Activated T-helper 1 cell treated with anti-CD3 and anti-CD28 coated beads, Interleukin-2, amount 50 U/mL, for 16 hours (primary cell): ENCODE measurements at places on chromosomes 1 and 21.

DNA sequence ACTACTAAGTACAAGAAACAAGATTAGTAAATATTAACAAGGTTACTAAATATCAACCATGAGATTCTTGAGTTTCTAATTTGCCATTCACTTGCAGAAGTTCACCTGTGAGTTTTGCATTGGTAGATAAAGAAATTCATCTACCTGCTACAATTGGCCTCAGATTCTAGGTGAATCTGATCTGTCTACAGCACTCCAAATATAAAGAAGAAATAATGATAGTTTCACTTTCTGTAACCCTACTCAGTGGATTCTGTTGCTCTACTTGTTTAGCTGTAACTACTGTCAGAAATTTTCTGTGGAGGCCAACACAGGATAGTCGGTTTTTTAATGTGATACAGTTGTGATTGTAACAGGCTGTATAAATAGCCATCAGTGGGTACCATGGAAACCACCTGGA lies 118.6 kb downstream of the NR5A2 start:
- DNase-seq = no peak

DNA sequence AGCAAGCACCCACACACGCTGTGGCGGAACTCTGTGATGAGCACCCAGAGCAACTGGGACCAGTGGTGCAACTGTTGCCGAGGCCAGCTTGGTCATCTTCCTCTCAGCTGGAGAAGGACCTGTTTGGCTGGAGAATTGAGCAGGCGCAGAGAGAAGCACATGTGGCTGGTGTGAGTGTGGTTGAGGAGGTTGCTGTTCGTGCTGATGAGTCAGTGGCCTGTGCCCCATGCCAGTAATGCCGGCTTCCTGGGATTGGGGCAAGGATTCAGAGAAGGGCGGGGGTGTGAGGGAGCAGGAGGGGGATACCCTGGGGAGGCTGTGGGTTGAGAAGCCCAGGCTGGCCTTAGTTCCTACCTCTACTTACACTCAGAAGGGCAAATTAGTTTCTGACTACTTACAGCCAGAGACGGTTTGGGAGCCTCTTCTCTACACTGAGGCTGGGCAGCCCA lies 57.5 kb upstream of the EPS8L3 start:
- DNase-seq = no peak

GRCh38 chr1:193118194-193118593 lies 3.6 kb upstream of the CDC73 start:
- DNase-seq = no peak

- DNase-seq = no peak
Measured at GRCh38 chr1:29368936-29369932, 132.9 kb downstream of the PTPRU start.

DNA sequence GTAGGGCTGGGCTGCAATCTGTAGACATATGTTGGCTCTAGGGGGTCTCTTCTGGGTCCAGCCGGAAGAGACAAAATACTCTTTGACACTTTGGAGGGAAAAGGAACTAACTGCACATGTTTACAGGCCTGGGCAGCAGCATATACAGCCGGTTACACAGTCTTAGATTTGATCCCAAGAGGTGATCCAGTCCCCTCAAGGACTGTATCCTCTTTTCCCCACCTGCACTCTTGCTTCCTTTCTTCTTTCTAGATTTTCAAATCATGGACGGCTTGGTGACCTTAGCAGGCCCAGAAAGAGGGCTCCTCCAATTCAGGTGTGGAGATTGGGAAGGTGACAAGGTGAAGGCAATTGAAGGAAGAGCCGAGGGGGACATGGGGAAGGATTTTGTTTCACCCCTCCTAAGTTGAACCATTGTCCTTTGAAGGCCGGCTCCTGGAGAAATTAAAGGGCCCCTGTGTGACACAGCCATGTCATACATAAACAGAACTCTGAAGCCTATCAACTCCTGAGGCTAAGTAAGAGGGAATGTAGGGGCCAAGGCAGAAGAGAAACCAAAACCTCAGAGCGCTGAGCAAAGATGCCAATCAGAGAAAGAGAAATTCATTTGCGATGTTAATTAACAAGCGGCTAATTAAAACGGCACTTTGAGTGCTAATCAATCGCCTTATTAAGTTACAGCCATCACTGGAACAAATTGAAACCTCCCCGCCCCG lies 5.9 kb upstream of the BARHL2 start:
- DNase-seq = no peak

DNA sequence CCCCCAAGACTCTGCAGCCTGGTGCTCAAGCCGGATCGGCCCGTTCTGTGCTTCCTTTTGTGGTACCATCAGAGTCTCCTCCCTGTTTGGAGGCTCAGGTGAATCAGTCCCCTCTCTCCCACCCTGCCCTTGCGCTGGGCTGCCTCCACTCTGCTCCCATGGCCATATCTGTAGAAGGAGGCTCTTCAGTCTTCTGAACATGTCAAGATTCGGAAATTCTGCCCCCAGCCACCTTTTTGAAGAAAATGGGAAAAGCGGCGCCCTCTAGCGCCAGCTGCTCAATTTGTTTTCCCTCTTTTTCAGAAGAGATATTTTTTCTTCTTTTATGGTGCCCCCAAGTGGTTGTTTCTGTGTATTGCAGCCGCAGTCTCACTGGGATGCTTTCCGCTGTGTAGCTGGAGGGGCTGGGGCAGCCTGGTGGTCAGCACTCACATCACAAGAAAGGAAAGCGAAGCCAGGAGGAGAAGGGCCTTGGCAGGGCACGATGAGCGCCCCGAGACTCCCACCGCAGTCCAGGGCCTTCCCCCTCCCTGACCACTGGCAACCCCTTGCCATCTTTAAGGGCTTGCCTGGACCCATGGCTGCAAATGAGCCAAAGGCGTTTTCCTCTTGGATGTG lies 58.4 kb upstream of the CACNA1E start:
- DNase-seq = peak; percentile 71

GRCh38 chr1:205255941-205256780 lies 28.4 kb downstream of the TMCC2 start:
- peak; percentile 74 for DNase-seq

GRCh38 chr1:54221113-54221834 lies 21.3 kb downstream of the MRPL37 start:
- DNase-seq = no peak

GRCh38 chr1:18324246-18324645 lies 156.5 kb upstream of the KLHDC7A start:
- no peak for DNase-seq

DNA sequence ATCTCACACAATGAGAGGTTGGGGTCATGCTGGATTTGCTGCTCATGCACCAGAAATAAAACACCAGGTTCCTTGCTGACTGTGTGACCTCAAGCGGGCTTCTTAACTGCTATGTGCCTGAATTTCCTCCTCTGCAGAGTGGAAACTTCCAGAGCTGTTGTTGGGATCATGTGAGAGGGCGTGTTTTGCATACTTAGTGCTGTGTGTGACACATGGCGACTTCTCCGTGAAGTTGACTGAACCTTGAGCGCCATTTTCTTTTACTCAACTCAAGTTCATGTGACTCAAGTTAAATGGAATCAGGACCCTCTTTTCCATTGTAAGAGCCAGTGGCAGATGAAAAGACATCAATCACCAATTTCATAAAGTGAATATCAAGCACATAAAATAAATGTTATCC lies 224.0 kb downstream of the KIF26B start:
- DNase-seq = no peak

DNA sequence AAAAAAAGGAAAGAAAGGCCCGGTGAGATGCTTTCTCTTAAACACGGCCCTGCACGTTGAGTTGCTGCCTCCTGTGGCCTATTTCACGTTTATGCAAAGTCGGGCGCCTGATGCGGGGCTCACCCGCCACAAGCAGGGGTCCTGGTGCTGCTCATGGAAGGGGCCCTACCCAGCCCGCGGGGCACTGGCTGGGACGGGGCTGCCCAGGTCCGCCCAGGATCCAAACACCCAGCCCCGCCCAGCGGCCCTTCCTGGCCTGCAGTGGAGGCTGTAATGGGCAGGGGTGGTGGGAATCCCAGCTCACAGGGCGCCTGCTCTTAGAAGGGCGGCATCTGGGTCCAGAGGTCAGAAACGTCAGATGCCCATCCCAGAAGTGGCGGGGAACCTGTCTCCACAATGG lies 1.6 kb downstream of the COL6A2 start:
- DNase-seq = peak; percentile 3

DNA sequence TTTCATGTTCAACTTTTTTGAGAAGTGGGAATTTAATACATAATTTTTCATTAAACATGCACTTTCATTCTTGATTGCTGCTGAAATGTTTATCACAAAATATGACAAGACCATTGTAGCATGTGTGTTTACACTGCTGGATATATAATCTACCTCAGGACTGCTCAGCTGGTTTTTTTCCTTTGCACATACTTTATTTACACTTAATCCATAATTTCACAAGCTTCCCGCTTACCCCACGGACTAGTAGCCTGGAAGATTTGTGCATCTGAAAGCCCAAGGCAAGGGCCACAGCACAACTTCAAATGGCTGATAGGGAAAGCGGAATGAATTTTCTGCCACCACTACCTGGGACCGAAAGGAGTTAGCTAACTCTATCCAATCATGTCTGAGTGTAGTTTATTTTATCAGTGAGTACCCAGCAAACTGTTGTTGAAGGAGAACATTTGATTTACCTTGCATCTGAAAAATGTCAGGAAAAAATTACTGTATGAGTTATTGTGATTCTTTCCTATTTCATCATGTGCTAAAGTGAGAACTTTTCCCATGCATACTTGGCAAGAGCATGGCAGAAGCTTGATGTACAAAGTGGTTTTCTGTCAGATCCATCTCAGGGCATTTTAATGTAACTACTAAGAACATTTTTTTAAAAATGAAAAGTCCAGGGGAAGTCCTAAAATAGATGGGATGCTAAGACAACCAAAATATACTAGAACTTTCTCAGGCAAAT lies 558.2 kb upstream of the USP24 start:
- no peak for DNase-seq

GRCh38 chr1:64669098-64669675 lies 75.7 kb upstream of the RAVER2 start:
- no peak for DNase-seq

DNA sequence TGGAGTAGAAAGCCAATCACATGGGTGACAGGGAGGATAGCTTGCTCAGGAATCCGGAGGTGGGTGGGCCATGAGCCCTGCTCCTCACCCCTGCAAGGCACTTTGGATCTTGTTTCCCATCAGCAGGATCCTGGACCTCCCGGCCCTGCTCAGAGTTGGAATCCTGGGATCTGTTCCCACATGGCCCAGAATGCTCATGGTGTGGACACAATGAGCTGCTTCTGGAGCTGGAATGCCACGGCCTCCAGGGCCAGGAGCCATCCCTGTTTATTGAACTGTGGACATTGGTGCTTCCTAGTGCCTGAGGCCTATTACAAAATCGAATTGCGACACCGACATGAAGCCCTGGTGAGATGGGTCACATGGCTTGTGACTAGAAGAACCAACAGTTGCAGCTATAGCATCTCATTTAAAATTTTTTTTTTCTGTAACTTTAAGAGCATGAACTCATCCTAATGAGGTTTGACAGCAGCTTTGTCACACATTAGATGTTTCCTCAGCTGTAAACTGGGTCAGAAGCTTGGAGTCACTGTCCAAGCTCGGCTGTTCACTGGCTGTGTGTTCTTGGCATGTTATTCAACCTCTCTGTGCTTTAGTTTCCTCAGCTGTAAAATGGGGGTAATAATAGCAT lies 40.4 kb upstream of the GOLT1A start:
- DNase-seq = no peak

DNA sequence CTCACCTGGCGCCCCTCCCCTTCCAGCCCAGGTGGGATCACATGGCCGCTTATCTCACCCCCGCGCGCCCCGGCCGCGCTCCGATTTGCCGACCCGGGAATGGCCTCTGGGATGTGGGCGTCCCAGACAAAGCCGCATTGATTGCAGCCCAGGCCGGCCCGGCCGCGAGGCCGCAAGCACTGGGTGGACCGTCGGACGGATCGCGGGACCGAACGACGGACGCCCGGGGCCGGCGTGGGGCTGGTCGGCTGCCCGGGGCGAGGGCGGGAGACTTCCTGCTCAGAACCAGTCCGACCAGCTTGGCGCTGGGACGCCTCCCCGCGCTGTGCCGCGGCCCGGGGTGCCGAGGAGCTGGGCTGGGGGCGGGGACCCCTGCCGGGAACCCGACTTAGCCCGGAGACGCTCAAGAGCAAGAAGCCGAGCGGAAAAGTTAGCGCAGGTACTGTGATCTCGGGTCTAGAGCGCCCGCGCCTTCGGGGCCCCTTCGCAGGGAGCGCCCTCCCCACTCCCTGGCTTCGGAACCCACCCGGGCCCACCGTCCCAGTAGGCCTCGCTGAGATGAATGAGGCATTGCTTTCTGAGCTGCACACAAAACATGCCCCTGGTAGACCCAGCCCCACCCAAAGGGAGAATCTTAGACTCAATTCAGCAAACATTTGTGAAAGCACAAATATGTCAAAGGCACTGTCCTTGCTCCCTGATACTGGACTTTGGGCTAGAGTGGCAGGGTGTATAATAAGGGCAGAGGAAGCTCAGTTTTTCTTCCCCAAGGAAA lies 415 bp upstream of the LAD1 start:
- DNase-seq = no peak

- DNase-seq = no peak
Measured at GRCh38 chr21:45034556-45035476, 39.6 kb upstream of the ADARB1 start.

- no peak for DNase-seq
Measured at GRCh38 chr1:41924911-41925310, 6.2 kb upstream of the HIVEP3 start.

DNA sequence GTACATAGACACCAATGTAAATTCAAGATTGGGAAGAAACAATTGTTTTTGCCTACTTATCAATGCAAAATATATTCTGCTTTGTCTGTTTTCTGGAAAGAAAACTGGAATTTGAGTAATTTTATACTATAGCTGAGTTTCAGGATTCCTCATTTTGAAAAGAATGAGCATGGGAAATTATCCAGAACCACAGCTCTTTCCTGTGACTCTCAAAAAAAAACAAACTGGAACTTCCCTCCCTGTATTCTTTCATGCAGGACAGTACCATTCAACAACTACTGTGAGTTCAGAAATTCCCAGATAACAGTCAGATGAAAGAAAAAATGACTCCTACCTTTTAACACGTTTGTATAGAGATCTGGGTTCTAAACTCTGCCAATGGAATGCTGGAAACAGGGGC lies 372.4 kb downstream of the TGFB2 start:
- no peak for DNase-seq

DNA sequence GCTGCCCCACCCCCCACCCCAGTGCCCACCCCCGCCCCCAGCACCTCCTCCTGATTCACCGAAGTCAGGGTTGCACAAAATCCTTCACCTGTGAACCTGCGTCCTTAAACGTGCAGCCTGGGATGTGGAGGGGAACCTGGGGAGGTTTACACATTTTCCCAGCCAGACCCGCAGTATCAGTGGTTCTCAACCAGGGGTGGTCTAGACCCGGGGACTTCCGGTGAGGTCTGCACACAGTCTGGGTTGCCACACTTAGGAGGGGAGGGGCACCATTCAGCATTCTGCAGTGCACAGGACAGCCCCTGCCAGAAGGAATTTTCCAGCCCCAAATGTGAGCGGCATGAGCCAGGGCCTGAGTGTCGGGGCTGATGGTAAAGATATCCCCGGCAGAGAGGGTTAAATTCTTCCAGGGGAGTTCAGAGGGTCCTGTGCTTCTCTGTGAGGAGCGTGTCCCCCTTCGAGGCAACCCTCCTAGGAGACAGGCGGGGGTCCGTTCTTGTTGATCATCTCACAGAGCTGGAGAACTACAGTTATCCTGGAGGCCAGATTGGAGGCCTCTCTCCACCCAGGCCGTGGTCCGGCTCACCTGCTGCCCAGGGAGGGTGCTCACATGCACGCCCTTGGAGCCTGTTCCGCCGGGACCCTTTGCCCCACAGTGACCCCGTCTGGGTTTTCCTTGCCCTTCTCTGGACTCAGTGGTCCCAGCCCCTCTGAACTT lies 113.6 kb downstream of the SIK1 start:
- no peak for DNase-seq
